ENCODE measurements at places on chromosomes 12 and 14. TPM values are rescaled to one million over a fixed set of nuclear protein-coding genes. Genes with fewer than 3 reads are reported as not detected.

EIF2S3B gene
- 0.83 TPM for total RNA-seq

DNA sequence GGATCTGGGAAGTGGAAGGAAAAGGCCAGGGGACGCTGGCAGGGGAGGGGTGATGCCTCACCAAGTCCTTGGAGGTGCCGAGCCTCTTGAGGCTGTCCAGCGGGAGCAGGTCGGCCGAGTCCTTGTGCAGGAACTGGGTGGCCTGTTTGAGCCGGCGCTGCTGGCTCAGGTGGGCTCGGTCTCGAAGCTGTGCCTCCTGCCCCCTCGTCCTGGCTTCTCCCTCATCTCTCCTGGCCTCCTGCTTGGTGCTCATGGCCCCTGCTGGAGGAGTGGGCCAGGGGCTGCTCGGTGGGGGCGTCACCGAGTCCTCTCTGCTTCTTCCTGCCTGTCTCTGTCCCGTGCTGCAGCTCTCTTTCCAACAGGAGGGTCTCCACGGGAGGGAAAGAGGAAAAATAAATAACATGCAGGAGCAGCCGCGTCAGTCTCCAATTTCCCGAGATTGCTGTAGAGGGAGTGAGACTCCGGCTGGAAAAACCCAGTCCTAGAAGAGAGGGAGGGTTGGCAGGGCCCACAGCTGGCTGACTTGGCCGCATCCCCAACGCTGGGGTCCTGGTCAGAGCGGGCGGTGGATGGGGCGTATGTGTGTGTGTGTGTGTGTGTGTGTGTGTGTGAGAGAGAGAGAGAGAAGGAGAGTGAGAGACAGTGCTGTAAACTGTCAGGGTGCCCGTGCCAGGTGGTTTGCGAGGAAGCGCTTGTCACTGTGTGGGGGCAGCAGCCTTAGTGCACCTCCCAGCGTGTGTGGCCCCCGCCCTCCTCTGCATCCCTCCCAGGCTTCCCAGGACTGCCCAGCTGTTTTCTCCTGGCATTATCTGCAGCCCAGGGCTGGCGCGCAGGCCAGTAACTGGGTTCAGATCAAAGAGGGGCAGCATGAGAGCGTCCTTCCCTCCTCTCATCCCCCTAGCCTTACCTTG is at the start of gene NRIP2:
TSS of gene NRIP2 (minus strand) at position 455 of the 911 bp plus-strand sequence. CDS start at position 403, 52 bp downstream.
- no peak within 1 kb of the TSS for H3K27ac ChIP-seq
- H3K4me3 ChIP-seq, result no peak within 1 kb of the TSS
- peaks cover 4% of the 10 kb centered on the region for H3K4me1 ChIP-seq
- DNase-seq, result no peak
- no peaks in the 10 kb centered on the region for H3K27me3 ChIP-seq
- peaks cover 43% of the 10 kb centered on the region for H3K36me3 ChIP-seq

DNA sequence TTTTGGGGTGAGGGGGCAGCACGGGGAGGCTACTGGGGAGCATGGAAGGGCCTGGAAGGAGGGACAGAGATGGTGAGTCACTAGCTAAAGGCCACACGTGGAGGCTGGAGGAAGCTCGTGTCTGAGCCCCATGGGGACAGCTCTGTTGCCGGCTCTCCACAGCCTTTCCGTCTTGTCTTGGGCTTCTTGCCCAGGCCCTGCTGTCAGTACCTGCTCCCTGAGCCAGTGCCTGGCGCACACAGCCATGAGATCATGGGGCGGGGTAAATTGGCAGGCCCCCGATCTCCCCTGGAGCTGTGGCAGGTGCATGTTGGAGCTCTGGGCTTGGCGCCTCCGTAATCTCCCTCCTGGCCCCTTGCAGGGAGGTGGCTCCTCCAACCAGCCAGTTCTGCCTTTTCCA is 16.1 kb upstream of the KRT80 start:
- H3K36me3 ChIP-seq, result no peaks in the 10 kb centered on the region
- peaks cover 18% of the 10 kb centered on the region for H3K27me3 ChIP-seq
- no peak overlapping the region for H3K27ac ChIP-seq
- no peak overlapping the region for H3K4me3 ChIP-seq
- no peak for DNase-seq
- H3K4me1 ChIP-seq, result no peaks in the 10 kb centered on the region

- H3K4me3 ChIP-seq, result no peak overlapping the region
- no peaks in the 10 kb centered on the region for H3K36me3 ChIP-seq
- no peak overlapping the region for H3K27ac ChIP-seq
Observed at GRCh38 chr14:90344331-90345238, 12.8 kb upstream of the NRDE2 start.

DNA sequence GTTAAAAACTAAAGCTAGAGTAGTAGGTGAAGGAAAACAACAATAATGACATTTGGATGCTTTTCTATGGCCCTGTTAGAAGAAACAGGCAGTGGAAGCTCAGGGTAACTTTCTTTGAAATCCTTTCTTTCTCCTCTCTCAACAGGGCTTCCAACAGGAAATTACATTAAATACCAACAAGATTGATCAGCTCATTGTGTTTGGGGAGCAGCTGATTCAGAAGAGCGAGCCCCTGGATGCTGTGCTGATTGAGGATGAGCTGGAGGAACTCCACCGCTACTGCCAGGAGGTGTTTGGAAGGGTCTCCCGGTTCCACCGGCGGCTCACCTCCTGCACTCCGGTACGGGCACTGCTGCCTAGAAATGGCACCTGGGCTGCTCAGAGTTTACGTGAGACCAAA is 81.5 kb downstream of the ESR2 start:
- peaks cover 58% of the 10 kb centered on the region for H3K36me3 ChIP-seq
- no peaks in the 10 kb centered on the region for H3K27me3 ChIP-seq
- peaks cover 45% of the 10 kb centered on the region for H3K4me1 ChIP-seq
- no peak overlapping the region for H3K4me3 ChIP-seq
- DNase-seq, result no peak

DNA sequence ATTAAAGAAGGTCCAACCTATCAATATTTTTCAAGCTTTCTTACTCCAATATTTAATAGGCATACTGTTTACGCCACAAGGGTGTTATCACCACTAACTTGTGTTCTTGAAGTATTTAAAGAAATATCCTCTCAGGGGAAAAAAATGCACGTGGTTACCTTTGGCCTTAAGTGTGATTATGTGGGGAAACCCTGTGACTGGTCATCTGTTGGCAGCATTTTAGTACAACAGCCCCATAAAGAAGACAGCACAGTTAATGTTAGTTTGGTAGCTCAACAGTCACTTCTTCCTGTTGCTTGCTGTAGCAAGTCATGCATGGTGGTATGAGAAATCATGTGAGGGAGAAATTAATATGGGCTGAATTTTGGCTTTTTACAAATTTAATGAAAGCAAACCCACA is 1021.5 kb upstream of the TMEM132C start:
- no peaks in the 10 kb centered on the region for H3K36me3 ChIP-seq
- H3K27ac ChIP-seq, result no peak overlapping the region
- no peaks in the 10 kb centered on the region for H3K27me3 ChIP-seq
- no peaks in the 10 kb centered on the region for H3K4me1 ChIP-seq
- H3K4me3 ChIP-seq, result no peak overlapping the region
- DNase-seq, result no peak

- H3K4me1 ChIP-seq, result no peaks in the 10 kb centered on the region
- H3K4me3 ChIP-seq, result no peak overlapping the region
- no peak for DNase-seq
- H3K36me3 ChIP-seq, result no peaks in the 10 kb centered on the region
- H3K27ac ChIP-seq, result no peak overlapping the region
- H3K27me3 ChIP-seq, result no peaks in the 10 kb centered on the region
Observed at GRCh38 chr14:33588771-33589170, 362.1 kb downstream of the EGLN3 start.

DNA sequence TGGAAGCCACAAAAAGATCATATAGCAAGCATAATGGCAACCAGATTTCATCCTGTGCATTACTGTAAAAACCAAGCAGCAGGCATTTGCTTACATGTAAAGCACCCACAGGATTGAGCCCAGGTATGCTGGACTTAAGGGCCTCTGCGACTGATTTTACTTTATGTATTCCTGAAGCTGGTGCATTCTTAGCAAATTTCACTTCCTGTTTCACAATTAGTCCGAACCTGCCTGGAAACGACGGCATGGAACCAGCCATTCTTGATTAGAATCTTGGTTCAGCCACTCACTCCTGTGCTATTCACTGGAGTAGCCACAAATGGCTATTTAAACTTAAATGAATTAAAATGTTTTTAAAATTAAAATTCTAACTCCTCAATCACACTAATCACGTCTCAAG is 239.2 kb downstream of the NUAK1 start:
- no peak for DNase-seq
- peaks cover 2% of the 10 kb centered on the region for H3K27me3 ChIP-seq
- no peak overlapping the region for H3K4me3 ChIP-seq
- no peaks in the 10 kb centered on the region for H3K4me1 ChIP-seq

DNA sequence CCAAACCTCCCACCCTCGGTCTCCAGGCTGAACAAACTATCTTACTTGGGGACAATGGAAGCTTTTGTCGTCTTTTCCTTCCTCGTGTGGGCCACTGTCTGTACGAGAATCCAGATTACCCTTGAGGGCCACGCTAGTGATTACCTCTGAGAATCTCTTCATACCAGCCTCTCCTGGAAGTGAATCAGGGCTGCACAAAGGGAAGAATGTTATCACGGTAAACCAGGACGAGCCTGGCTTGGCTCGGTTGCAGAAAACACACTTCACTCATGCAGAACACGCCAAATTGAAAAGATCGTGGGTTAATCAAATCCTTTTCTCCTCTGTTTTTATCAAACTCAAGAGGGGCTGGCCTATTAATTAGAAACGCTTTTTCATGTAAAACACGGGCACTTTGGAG is 51.6 kb upstream of the MYL2 start:
- peaks cover 15% of the 10 kb centered on the region for H3K27me3 ChIP-seq
- DNase-seq, result no peak
- H3K36me3 ChIP-seq, result no peaks in the 10 kb centered on the region
- no peaks in the 10 kb centered on the region for H3K4me1 ChIP-seq
- H3K27ac ChIP-seq, result no peak overlapping the region

DNA sequence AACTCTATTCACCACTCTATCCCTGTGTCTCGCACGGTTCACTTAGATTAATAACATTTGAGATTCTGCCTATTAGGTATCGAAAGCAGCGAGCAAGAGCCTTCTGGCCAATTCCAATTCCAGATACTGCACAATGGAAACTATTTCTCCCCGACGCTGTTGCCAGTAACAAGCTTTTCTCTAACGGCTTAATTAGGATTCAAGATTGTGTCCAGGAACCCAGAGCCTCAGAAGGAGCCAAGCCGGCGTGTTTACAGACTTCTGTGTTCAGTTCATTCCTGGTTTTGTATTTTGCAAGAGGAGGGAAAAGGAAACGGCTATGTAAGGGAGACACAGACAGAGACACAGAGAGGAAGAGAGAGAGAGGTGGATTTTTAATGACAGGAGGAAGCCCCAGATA is 185.6 kb downstream of the DICER1 start:
- no peak overlapping the region for H3K27ac ChIP-seq
- no peak for DNase-seq
- H3K36me3 ChIP-seq, result no peaks in the 10 kb centered on the region
- peaks cover 23% of the 10 kb centered on the region for H3K27me3 ChIP-seq

DNA sequence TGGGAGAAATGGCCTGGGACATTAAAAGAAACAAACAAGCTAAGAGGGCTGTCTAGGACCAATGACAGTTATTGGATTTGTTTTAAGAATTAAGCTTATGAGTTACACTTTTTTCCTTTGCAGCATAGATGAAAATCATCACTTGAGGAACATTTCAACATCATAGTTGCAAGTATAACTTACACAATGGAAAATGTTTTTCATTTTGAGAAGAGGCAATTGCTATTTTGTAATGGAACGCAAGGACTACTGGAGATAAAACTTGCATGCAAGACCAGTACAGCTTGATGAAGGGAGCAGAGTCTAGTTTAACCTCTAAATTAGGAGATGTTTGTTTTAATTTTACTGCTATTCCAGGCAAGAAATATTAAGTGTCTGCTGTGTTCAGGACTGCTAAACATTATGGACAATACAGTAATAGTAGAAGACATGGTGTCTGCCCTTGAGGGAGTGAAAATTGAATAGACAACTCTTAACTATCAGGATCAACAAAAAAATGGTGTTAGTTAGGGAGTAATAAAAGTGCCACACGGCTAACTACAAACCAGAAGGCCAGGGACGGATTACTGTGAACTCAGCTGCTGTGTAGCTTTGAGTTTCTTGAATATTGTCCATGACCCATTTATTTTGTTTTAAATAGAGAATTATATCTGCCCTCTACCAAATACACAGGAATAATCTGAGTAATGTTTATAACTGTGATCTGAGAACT is 374.5 kb downstream of the RAD51B start:
- H3K27me3 ChIP-seq, result no peaks in the 10 kb centered on the region
- no peak overlapping the region for H3K27ac ChIP-seq
- no peaks in the 10 kb centered on the region for H3K36me3 ChIP-seq
- no peak overlapping the region for H3K4me3 ChIP-seq

- H3K36me3 ChIP-seq, result peaks cover 21% of the 10 kb centered on the region
- DNase-seq, result no peak
- H3K4me1 ChIP-seq, result peaks cover 20% of the 10 kb centered on the region
- no peak overlapping the region for H3K27ac ChIP-seq
- H3K4me3 ChIP-seq, result no peak overlapping the region
Observed at GRCh38 chr12:116222358-116222757, 55.1 kb downstream of the MED13L start.

DNA sequence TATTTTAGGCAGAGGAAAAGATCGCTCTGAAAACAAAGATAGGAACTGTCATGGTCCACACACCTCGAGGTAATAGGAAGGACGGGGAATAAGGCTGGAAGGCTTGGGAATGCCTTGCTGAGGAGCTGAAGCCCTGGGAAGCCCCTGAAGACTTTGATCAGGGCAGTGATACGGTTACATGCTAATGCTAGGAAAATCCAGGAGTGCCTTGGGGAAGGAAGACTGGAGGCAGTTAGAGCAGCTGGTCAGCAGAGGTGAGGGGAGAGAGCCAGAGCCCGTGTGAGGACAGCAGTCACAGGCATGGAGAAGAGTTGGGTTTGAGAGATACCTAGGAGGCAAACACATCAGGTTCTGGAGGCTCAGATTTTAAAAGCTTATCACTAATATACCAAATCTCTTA is 8.6 kb upstream of the YY1 start:
- no peak for DNase-seq
- H3K4me3 ChIP-seq, result no peak overlapping the region
- peaks cover 13% of the 10 kb centered on the region for H3K4me1 ChIP-seq
- no peaks in the 10 kb centered on the region for H3K27me3 ChIP-seq

DNA sequence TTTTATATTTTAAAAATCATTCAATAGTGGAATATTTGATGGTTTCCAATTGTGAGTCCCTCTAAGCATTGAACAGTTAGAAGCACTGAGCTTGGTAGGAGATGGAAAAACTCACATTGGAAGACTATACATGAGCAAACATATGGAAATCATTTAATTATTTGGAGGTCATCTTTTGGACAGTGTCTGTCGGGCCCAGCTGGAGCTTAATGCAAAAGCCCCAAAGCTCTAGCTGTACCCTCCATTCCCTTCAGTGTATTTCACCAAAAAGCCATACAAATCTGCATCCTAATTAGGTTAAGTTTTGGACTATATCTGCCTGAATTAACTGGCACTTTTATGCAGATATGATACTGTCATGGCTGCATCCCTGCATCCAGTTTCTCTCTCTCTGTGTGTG is 365.7 kb downstream of the FLRT2 start:
- H3K36me3 ChIP-seq, result no peaks in the 10 kb centered on the region
- no peak overlapping the region for H3K4me3 ChIP-seq
- H3K27me3 ChIP-seq, result no peaks in the 10 kb centered on the region
- no peaks in the 10 kb centered on the region for H3K4me1 ChIP-seq
- no peak for DNase-seq

Data from activated B cell treated with CpG ODN at 0.5 μM for 24 hours (primary cell).